Effector CD4-positive, alpha-beta T cell (primary cell): ENCODE measurements at places on chromosomes 6 and 20.

- DNase-seq: no peak
Measured at GRCh38 chr6:169252505-169253189, 999 bp downstream of the THBS2 start.

DNA sequence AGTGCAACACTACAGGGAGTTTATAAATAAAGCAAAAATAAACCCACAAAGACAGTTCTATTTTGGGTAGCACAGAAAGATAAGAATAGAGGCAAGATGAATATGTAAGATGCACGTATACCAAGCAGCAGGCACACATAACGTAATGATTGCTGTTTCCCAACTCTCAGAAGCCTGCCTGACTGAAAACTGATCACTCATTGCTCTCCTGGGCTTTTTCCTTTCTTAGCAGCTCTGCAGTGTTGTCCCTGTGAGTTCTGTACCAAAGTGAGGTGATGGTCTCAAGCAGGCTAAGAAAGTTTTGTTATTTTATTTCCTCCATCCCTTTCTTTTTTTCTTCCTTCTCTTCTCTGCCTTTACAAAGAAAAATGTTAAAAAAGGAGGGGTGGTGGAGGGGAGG is 522.0 kb upstream of the MAN1A1 start:
- no peak for DNase-seq

GRCh38 chr20:4227085-4227821 is 211.9 kb upstream of the RNF24 start:
- DNase-seq: no peak

DNA sequence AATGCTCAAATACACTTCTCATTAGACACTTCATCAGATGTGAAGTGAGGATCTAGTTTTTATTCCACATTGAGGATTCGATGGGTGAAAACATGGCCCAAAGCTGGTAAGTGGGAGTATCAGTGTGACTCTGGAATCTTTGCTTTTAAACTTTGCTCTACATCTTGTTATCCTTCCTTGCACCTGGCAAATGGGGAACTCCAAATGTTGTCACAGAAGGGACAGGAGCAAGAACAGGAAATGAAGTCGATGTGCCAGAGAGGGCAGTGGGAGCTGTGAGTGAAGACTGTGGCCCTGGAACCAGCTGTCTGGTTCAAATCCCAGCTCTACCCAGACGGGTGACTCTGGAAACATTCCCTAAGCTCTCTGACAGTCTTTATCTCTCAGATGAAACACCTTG is 86.7 kb upstream of the AGPAT4 start:
- DNase-seq: no peak

DNA sequence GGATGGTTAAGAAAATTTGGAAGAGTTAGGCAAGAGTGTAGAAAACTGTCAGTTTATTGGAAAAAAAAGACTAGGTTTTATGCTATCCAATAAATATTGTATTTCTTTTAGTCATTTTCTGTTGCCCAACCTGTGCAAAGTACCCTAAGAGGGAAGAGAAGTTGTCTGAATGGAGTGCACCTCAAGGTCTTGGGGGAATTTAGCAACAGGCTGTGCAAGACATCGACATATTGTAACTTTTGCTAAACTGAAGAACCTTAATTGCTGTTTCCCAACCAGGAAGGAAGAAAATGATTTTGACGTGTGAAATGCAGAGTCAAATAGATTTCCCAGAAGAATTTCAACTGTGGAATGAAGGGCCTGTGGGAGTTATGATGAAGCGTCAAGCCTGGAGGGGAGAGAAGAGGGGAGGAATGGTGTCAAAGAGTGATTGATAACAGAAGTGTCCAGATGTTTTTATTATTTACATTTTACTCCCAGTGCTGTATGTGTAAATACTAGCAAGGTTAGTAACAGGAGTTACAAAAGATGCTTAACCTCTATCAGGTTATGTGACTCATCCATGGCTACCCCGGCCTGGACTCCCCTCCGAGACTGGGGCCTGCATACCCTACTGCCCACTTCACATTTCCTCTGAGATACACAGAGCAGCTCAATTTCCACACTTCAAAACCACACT is 246.8 kb downstream of the MYLK4 start:
- no peak for DNase-seq

- no peak for DNase-seq
Measured at GRCh38 chr20:20201639-20202038, 149.3 kb downstream of the CFAP61 start.

DNA sequence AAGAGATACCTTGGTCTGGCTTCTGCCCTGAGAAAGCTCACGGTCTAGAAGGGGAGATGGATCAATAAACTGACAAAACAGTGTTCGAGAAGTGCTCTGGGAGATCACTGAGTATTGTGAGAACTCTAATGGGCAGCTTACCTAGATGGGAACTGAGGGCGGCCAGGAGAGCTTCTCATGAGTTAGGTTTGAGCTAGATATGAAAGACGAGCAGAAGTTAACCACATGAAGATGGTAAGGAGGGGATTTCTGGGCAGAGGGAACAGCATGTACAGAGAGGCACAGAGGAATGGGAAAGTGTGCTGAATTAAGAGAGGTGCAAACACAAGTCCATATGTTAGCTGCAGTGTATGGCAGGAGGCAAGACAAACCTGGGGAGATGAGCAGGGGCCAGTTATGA is 11.9 kb downstream of the ZFAND3 start:
- DNase-seq: no peak
